ENCODE measurements at places on chromosomes 1 and 21.
A peak's percentile ranks its signal among the peaks of the same experiment; 100 is the strongest.

DNA sequence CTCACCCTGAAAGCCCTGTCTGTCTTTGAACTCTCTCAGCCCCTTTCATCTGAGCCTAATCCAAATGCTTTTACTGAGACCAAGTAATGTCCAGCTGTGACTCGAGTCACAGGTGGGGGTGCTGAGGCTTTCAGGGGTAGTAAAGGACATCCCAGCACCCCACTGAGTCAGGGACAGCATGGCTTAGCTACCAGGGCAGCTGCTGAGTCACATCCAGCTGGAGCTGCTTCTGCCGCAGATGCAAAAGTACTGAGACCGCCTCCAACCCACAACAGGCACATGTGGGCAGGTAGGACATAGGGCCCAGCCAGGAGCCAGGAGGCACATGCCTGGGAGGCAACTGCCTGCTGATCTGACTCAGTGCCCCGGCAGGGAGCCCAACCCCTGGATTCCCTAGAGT, 6.7 kb upstream of the VSIG8 start:
- no peak for DNase-seq

DNA sequence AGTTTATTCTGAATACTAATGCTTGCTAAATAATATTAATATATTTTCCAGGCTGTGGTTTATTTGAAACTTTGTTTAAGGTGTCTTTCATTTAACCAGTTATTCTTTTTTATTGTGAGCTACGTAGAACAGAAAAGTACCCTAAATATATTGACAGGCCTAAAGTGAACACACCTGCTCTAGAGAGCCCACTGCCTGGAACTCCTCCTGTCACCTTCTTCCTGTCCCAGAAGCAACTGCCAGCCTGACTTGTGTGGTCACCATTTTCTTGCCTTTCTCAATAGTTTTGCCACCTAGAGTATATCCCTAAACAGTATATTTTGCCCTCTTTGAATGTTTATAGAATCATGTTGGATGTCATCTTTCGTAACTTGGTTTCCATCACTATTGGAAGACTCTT, 48.5 kb downstream of the SCCPDH start:
- no peak for DNase-seq

DNA sequence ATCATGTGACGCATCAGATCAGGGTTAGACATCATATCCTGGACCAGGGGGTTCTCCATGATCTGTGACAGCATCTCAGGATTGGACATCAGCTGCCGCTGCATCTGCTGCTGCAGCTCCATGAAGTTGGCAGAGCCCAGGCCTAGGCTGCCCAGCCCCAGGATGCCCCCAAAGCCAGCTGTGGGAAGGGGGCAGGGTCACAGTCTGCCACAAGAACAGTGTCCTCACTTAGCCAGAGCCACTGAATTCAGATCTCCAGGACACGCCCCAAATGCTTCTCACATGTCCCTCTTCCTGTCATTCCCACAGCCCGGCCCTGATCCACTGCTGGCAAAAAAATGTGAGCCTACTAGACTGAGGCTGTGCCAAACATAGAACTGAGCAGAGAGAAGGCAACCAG, 3.2 kb downstream of the UBQLN4 start:
- no peak for DNase-seq

- DNase-seq: peak; percentile 24
Observed at GRCh38 chr1:6348511-6349191, 44.9 kb downstream of the ACOT7 start.

DNA sequence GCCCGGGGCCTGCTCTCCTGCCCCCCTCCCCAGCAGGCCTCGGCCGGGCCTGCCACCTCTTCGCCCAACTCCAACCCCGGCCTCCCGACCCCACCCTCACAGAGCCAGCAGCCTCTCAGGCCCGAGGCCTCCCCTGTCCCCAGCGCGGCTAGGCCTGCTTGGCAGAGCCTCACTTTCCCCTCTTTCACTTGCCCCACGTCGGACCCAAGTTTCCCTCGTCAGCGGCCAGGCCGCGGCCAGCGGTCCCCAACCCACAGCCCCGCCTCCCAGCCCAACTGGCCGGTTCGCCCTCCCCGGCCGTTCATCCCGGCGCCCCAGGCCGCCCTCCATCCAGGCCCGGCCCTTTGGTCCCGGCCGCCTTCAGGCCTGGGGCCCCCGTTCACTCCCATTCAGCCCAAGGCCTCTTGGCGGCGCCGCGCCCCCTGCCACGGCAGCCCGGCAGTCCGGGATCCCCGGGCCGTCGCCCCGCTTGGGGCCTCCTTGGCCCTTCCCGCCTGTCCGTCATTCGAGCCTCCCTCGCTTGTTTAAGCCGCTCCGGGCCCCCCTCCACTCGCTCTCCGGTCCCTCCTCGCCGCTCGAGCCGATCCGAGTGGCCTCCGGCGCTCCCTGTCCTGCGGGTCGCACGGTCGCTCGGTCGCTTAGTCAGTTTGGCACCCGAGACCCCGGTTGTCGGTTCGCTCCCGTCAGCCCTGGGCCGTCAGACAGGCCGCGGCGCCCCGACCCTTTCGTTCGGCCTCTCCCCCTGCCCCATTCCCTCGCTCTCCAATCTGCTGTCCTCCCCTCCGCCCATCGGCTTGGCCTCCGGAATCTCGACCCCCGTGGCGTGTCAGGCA, 1.4 kb downstream of the LRRC41 start:
- DNase-seq: peak; percentile 13

GRCh38 chr1:17842686-17843085, 87.6 kb downstream of the ACTL8 start:
- DNase-seq: no peak

GRCh38 chr21:28342212-28342810, 650.4 kb downstream of the LTN1 start:
- DNase-seq: no peak

DNA sequence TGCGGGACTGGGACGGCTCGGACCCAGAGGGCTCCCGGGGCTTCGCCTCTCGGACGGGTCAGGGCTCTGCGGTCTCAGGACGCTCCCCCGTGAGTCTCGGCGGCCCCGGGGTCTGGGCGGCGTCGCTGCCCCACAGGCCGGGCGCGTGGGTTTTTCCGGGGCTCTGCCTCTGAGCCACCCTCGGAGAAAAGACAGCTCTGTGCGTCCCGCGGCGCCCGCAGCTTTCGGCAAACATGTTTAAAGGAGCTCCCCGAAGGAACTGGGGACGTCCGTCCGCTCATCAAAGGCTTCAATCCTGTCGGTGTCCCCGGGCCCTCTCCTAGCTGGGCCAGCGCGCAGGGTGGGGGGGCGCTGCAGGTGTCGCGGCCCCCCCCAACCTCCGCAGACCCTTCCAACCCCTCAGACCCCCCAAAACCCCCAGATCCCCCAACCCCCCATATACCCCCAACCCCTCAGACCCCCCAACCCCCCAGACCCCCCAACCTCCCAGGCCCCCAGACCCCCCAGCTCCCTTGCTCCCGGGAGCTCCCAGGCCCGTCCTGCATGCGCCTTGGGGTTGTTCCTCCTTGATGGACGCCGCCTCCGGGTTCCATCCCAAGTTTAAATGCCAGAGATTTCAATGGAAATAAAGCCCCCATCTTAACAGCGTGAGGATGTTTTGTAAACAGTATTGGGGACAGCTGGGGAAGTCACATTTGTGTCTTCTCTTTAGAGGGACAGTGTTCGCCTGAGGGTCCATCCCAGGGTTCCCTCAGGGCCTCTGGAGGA, 996 bp upstream of the C1orf159 start:
- no peak for DNase-seq

DNA sequence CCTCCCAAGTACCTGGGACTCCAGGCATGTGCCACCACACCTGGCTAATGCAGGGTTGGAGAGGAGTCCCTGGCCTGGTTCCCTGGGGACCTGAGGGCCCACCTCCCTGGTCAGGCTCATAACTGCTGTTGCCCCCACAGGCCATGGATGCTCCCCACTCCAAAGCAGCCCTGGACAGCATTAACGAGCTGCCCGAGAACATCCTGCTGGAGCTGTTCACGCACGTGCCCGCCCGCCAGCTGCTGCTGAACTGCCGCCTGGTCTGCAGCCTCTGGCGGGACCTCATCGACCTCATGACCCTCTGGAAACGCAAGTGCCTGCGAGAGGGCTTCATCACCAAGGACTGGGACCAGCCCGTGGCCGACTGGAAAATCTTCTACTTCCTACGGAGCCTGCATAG, 4.5 kb downstream of the FBXO6 start:
- DNase-seq: no peak

GRCh38 chr1:6423321-6423999, 1.1 kb upstream of the ESPN start:
- DNase-seq: peak; percentile 43

DNA sequence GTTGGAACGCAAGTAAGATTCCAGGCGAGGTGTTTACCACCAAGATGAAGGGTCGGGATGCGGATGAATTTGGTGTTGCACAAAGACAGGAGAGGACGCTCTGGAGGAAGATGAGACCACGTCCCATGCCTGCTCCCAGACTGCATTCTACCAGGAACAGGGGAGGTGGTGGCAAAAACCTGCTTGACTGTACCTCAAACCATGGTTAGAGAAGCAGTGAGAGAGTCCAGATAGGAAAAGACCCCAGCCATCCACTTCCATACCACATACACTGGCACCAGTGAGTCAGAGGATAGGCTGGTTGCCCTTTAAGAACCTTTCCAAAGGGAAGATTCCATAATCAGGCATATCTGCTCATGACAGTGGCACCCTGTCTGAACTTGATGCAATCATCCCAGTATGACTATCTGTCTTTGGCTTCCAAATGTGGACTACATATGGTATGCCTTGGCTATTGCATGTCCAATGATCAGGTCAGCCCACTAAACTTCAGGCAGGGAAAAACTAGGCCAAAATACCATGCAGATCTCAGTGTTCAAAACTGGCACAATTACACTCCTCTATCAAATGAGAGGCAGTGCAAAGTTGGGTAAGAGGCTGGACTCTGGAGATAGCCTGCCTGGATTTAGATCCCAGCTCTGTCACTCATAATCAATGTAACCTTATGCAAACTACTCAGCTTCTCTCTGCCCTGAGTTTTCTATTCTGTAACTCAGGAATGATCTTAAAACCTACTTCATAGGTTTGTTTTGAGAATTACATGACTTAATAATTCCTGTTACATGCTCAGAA, 20.6 kb downstream of the NPR1 start:
- DNase-seq: no peak

Measured in activated naive CD4-positive, alpha-beta T cell (primary cell).